ENCODE measurements at places on chromosomes 7 and 10. TPM values are rescaled to one million over a fixed set of nuclear protein-coding genes. Genes with fewer than 3 reads are reported as not detected.

LIPM gene
- not detected for total RNA-seq

FKBP6 gene
- not detected for total RNA-seq

PRSS1 gene
- 1.5 TPM for total RNA-seq

SLC18A3 gene
- total RNA-seq = not detected

C10orf143 gene
- total RNA-seq = 0.88 TPM

GATA3 gene
- total RNA-seq = 7.2 TPM

IRF5 gene
- total RNA-seq = 19.9 TPM

IL6 gene
- 8.5 TPM for total RNA-seq

FEZF1 gene
- total RNA-seq = not detected

GRID2IP gene
- not detected for total RNA-seq

BAZ1B gene
- total RNA-seq = 60.3 TPM

ALDH18A1 gene
- 51.2 TPM for total RNA-seq

CPN1 gene
- total RNA-seq = 0.07 TPM

C7orf33 gene
- total RNA-seq = not detected

TPST1 gene
- 42.9 TPM for total RNA-seq

CLCN1 gene
- total RNA-seq = not detected

TEX47 gene
- not detected for total RNA-seq

HOXA10 gene
- total RNA-seq = 29.1 TPM

TMEM196 gene
- total RNA-seq = not detected

GPR22 gene
- total RNA-seq = not detected

SAP25 gene
- total RNA-seq = 0.62 TPM

TACC2 gene
- total RNA-seq = 25.2 TPM

PTPRZ1 gene
- 0.04 TPM for total RNA-seq

TMEM139 gene
- total RNA-seq = 20.5 TPM

PPP2R2D gene
- total RNA-seq = 37.4 TPM

PHYH gene
- 28.6 TPM for total RNA-seq

GCC1 gene
- total RNA-seq = 42.1 TPM

RNF148 gene
- 0.71 TPM for total RNA-seq

CYP2C19 gene
- total RNA-seq = not detected

NSUN5 gene
- 63.4 TPM for total RNA-seq

HECW1 gene
- total RNA-seq = 0.46 TPM

CPVL gene
- total RNA-seq = 19.1 TPM

PNLIPRP1 gene
- total RNA-seq = not detected

FGFBP3 gene
- total RNA-seq = 0.42 TPM

REPIN1 gene
- 144 TPM for total RNA-seq

AKR1D1 gene
- not detected for total RNA-seq

NAT16 gene
- total RNA-seq = not detected

SPDYE5 gene
- not detected for total RNA-seq

HOXA5 gene
- total RNA-seq = 19.1 TPM

CPXM2 gene
- total RNA-seq = 13.3 TPM

PYROXD2 gene
- 5.8 TPM for total RNA-seq

LRRC4 gene
- total RNA-seq = 0.46 TPM

HNRNPA2B1 gene
- total RNA-seq = 133 TPM

SUV39H2 gene
- 6.9 TPM for total RNA-seq

KIAA1549 gene
- total RNA-seq = 5.8 TPM

CHST3 gene
- 48.6 TPM for total RNA-seq

TLX1 gene
- not detected for total RNA-seq

SERPINE1 gene
- total RNA-seq = 229 TPM

TMEM236 gene
- 0.14 TPM for total RNA-seq

CYP26C1 gene
- total RNA-seq = 0.17 TPM

SEMA3E gene
- 0.07 TPM for total RNA-seq

YKT6 gene
- 124 TPM for total RNA-seq

ASZ1 gene
- total RNA-seq = not detected

PDGFA gene
- total RNA-seq = 92.4 TPM

GPR158 gene
- total RNA-seq = not detected

SUGCT gene
- total RNA-seq = 4.0 TPM

Measured in kidney epithelial cell (primary cell).